ENCODE measurements at places on chromosomes 5 and 9.

DNA sequence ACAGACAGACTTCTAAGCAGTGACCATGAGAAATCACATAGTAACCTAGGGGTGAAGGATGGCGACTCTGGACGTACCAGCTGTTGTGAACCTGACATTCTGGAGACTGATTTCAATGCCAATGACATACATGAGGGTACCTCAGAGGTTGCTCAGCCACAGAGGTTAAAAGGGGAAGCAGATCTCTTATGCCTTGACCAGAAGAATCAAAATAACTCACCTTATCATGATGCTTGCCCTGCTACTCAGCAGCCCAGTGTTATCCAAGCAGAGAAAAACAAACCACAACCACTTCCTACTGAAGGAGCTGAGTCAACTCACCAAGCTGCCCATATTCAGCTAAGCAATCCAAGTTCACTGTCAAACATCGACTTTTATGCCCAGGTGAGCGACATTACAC is 38.0 kb upstream of the CCDC152 start:
- peak; percentile 7 for DNase-seq

DNA sequence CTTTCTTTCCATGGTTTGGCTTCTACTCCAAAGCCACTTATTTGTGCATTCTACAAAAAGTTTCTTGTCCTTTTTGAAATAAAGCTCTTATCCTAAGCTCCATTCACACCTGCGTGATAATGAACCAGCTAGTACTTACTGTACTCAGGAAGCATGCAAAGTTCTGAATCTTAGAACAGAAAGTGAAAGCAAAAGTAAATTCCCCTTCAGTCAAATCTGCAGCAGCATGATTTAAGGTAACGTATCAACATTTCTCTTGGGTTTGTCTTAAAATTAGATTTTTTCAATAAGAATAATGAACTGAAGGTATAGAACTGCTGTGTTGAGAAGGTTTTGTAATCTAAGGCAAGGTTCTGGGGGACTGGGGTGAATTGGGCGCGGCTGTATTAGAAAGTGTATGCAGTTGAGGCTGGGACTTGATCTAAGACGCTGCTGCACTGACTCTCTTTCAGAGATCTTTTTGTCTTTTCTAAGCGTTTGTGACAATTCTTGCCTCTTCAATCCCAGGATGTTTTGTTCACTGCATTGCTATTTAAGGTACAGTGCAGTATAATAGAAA is at the start of gene ERAP2:
TSS of gene ERAP2 (plus strand) at position 209 of the 559 bp plus-strand sequence. CDS start 3,186 bp downstream, outside the sequence.
- peak; percentile 75 for DNase-seq

DNA sequence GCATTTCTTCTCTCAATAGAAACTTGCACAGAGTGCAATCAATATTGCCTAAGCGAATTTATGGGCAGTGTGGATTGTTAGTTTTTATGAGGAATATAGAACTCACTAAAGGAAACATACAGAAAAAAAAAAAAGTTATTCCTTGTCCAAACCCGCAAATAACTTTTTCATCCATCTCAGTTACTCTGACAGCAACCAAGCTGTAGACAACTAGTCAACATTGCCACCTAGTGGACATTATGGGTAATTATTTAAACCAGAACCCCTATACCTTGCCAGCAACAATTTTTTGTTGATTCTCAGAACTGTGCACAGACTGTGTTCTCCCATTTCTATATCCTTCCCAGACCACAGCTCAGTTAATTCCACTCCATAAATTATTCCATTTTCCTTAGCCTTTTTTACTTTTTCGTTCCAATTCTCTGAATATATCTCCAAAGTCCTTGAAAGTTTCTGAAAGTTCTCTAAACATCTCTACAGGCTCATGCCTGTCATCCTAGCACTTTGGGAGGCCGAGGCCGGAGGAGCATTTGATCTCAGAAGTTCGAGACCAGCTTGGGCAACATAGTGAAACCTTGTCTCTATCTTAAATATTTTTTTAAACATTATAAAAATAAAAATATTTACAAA is 2.6 kb upstream of the AFAP1L1 start:
- peak; percentile 65 for DNase-seq

DNA sequence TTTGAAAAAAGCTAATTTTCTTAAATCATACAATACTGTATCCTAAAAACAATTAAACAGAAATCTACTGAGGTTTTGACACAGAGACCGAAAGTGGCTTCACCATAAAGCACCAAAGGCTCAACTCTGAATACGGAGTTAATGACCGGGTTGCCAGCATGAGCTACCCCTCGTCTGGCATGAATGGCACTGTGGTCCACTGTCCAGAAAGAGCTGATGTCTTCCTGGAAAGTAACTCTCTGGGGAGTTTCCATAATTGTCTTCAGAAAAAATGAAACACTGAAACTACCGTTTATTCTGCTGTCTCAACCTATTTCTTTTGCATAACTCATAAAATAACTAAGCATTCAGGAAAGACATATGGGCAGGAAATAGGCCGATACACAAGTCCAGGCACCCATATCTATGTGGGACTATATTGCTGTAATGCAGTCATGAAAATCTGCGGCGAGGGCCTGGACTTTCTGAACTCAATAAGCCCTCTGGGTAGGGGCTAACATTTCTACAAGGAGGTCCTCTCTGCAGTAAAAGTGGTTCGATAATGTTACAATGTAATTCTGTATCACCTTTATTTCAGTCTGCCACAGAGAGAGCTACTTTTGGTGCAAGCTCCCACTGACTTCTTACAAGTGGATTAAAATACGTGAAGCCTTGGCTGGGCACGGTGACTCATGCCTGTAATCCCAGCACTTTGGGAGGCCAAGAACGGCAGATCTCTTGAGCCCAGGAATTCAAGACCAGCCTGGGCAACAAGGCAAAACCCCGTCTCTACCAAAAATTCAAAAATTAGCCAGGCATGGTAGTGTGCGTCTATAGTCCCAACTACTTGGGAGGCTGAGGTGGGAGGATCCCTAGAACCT is 52.4 kb downstream of the ANKH start:
- DNase-seq = no peak

DNA sequence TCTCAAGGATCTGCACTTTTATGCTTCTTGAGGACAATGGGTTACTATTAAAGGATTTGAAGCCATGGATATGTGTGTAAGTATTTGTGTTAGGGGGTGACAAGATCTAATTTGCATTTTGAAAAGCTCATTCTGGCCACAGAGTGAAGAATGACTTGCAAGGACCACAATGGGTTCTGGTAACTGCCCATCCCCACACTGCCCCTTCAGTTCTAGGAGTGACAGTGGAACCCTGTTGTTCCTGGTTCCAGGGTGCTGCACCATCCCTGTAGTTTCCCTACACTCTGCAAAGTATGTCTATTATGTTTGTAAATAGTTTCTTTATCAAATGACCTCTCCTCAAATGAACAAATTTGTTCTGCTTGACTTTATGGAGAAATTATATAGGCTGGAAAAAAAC is 9.7 kb upstream of the SPRY4 start:
- DNase-seq = no peak

- DNase-seq = no peak
Measured at GRCh38 chr9:97979788-97980478, 3.2 kb upstream of the ANP32B start.

DNA sequence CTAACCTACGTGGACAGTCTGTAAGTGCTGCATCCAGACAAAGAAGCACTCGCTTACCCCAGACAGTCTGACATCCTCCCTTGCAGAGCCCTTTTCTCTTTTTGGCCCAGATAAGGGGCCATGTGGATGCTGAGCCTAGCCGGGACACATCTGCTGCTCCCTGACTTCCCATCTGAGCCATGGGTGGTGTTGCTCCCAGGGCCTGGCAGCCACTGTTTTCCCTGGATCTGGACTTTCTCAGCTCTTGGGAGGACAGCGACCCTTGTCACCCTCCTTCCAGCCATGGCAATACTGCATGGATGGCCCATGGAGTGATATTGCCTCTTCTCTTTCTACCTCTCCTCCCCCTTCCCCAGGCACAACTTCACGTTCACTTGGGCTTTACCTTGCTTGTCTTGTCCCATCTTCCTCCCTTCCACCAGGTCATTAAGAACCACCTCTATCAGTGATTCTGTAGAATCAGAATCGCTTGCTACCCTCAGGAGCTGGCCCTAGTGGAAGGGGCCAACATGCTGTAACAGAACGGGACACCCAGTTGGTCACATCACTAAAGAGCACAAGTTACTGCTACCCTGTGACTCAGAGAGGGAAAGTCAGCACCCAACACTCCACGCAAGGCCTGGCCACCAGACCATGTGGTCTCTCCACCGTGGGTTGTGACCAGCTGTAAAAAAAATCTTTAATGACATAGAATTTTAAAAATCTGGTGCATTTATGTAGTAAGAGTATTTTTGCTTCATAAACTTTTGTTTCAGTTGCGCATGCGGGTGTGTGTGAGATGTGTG is 4.4 kb downstream of the NEURL1B start:
- DNase-seq = no peak

DNA sequence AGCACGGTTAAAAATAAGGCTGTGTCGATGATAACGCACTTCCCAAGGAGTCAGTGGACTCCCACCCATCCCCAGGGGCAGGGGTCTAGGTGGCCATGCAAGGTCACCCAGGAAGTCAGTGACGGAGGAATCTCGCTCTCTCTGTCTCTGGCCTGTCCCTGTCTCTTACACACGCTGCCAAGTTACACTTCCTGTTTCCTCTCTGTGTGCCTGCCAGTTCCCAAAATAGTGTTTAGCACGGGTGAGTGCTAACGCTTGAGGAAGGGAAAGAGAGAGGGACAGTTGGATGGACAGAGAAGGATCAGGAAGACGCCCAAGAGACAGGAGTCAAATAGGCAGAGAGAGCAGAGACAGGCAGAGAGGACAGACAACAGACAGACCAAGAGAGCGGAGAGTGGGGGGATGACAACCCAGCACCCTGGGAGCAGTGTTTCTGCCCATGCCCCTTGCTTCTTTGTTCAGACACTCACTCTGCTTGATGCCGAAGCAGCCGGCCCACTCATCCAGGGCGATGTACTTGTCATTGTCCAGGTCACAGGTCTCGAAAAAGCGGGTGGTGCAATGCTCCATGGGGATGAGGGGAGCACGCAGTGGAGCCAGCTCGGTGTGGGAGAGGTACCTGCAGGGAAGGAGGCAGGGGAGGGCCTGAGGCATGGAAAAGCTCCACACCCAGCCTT is 23.0 kb downstream of the SPARC start:
- DNase-seq = peak; percentile 63

GRCh38 chr9:108412755-108413154 is 443.0 kb downstream of the ACTL7B start:
- DNase-seq = peak; percentile 1

DNA sequence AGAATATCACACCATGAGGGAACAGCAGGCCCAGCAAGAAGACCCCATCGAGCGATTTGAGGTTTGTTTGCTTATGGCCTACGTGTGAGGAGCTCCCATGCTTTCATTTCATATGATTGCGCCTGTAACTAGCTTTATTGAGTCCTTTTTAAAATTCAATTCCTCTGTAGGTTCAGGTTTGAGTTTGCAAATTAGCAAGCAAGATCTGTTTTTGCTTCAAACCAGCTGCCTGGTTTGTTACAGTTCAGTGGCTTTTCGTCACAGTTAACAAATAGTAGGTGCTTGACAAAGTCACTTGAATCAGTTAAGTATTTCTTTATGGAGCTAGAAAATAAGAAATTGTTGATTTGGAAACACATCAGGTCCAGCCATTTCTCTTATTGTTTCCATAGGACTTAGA is 56.3 kb downstream of the GPR21 start:
- DNase-seq = no peak

- DNase-seq = no peak
Measured at GRCh38 chr5:27311544-27311943, 273.2 kb upstream of the CDH9 start.

- no peak for DNase-seq
Measured at GRCh38 chr5:39629946-39630345, 205.2 kb upstream of the DAB2 start.

DNA sequence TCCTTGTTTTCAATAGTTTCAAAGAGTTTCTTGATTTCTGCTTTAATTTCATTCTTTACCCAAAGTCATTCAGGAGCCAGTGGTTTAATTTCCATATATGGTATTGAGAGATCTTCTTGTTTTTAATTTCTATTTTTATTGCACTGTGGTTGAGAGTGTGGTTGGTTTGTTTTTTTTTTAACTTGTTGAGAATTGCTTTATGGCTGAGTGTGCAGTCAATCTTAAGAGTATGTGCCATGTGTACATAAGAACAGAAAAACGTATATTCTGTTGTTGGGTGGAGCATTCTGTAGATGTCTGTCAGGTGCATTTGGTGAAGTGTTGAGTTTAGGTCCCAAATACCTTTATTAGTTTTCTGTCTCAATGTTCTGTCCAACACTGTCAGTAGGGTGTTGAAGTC is 26.7 kb upstream of the IPPK start:
- DNase-seq = no peak

GRCh38 chr9:117437283-117437682 is 22.4 kb upstream of the ASTN2 start:
- DNase-seq = no peak

- DNase-seq = no peak
Measured at GRCh38 chr9:123964761-123965160, 34.8 kb upstream of the DENND1A start.

GRCh38 chr5:16464231-16464630 is 1.4 kb downstream of the ZNF622 start:
- DNase-seq = peak; percentile 11

DNA sequence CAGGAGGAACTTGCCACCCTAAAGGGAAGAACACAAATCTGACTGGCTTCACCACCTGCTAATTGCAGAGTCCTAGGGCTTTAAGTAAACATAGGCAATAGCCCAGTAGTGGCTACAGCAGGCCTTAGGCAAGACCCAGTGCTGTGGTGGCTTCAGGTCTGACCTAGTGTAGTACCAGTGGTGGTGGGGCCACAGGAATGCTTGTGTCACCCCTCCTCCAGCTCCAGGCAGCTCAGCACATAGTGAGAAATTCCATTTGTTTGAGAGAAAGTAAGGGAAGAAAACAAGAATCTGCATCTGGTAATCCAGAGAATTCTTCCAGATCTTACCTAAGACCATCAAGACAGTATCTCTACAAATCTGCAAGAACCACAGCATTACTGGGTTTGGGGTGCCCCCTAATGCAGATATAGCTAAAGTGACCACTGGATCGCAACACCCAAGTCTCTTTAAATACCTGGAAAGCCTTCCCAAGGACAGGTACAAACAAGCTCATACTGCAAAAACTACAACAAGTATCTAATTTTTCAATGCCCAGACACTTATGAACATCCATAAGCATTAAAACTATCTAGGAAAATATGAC is 102.6 kb upstream of the TRPM3 start:
- DNase-seq = peak; percentile 15

DNA sequence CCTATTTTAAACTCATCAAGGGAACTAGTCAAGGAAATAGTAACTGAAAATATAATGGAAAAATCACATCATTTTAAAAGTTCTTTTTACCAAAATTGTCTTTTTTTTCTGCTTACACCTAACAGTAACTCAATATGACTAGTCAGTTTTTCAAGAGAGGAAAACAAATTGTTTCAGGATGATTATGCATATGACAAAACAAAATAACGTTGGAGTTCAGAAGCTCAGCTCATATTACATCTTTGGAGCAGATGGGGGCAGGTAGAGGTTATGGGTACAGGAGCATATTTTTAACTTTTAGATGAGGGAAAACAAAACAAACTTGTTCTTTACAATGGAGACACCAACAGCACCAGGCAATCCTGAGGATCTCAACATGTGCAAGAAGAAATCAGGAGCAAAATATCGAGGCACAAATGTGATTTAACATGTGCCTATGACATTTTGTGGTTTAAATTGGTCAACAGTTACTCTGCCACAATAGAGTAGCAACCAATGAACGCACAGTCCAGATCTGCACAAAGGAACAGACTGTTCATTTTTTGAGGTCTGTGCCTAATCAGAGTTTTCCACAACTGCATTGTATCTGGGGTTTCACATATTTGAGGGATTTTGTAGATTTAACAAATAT is 659.0 kb downstream of the ANXA1 start:
- DNase-seq = no peak

- peak; percentile 8 for DNase-seq
Measured at GRCh38 chr5:136108180-136108611, 24.4 kb upstream of the SMAD5 start.

GRCh38 chr9:12166518-12166917 is 526.7 kb upstream of the TYRP1 start:
- DNase-seq = peak; percentile 59
